ENCODE measurements at places on chromosomes 1 and 21. TPM values are rescaled to one million over a fixed set of nuclear protein-coding genes. Genes with fewer than 3 reads are reported as not detected.
A peak's percentile ranks its signal among the peaks of the same experiment; 100 is the strongest.

DNA sequence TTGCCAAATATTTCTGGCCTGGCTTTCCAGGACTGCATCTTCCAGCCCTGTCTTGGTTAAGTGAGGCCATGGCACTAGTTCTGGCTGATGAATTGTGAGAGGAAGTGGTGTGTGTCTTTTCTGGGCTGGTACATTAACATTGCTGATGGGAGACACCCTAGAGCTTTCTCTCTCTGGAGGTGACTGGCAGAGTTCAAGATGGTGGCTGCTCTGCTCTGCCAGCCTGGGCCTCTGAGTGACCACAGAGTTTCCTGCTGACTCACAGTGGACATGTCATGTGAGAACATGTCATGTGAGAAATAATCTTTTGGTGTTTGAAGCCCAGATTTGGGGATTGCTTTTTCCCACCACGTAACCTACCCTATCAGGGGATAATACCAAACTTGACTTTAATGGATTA, 218.0 kb upstream of the KIAA0040 start:
- no peaks in the 10 kb centered on the region for H3K4me1 ChIP-seq
- H3K27me3 ChIP-seq = peaks cover 2% of the 10 kb centered on the region
- no peak for DNase-seq

DNA sequence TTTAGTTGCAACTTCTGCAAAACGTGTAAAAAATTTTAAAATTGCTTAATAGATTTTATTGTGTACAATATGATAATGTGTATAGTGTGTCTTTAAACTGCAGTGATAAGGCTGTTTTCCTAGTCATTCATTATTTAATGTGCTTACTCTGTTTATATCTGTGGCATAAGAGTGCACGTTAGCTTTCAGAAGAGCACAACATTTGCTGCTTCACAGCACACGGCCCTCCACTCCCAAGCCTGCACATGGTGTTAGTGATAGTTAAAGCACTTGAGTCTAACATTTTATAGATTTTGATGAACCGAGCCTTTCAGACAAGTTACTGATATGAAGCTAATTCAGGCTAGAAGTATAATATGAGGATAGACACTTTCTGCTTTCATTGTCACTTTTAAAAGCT, 120.6 kb downstream of the ADGRL2 start:
- DNase-seq = no peak
- no peak overlapping the region for H3K4me3 ChIP-seq

- H3K4me1 ChIP-seq = peaks cover 7% of the 10 kb centered on the region
- no peak overlapping the region for H3K27ac ChIP-seq
- peaks cover 7% of the 10 kb centered on the region for H3K36me3 ChIP-seq
- H3K27me3 ChIP-seq = no peaks in the 10 kb centered on the region
- no peak overlapping the region for H3K4me3 ChIP-seq
- DNase-seq = no peak
Measured at GRCh38 chr1:180173451-180173850, 18.8 kb downstream of the QSOX1 start.

GRCh38 chr1:204917802-204918201, 47.1 kb downstream of the NFASC start:
- H3K4me1 ChIP-seq = no peaks in the 10 kb centered on the region
- H3K27ac ChIP-seq = no peak overlapping the region
- DNase-seq = no peak
- H3K27me3 ChIP-seq = peaks cover 28% of the 10 kb centered on the region
- no peak overlapping the region for H3K4me3 ChIP-seq

GRCh38 chr1:163410073-163410999, 88.6 kb downstream of the NUF2 start:
- peaks cover 47% of the 10 kb centered on the region for H3K27me3 ChIP-seq
- H3K36me3 ChIP-seq = no peaks in the 10 kb centered on the region
- H3K4me3 ChIP-seq = no peak overlapping the region
- DNase-seq = no peak
- peaks cover 6% of the 10 kb centered on the region for H3K4me1 ChIP-seq

Gene GRIK1
- total RNA-seq = 0.24 TPM

GRCh38 chr1:67833602-67833940, 304 bp upstream of the GNG12 start:
- peak overlapping the region; percentile 87 for H3K4me3 ChIP-seq
- H3K27ac ChIP-seq = peak overlapping the region; percentile 88
- no peak for DNase-seq
- H3K27me3 ChIP-seq = no peaks in the 10 kb centered on the region

Gene KAZN
- total RNA-seq = 30.1 TPM

GRCh38 chr1:19329188-19329587, 17.1 kb downstream of the SLC66A1 start:
- H3K4me1 ChIP-seq = no peaks in the 10 kb centered on the region
- H3K27me3 ChIP-seq = no peaks in the 10 kb centered on the region
- H3K27ac ChIP-seq = no peak overlapping the region
- peaks cover 3% of the 10 kb centered on the region for H3K36me3 ChIP-seq

DNA sequence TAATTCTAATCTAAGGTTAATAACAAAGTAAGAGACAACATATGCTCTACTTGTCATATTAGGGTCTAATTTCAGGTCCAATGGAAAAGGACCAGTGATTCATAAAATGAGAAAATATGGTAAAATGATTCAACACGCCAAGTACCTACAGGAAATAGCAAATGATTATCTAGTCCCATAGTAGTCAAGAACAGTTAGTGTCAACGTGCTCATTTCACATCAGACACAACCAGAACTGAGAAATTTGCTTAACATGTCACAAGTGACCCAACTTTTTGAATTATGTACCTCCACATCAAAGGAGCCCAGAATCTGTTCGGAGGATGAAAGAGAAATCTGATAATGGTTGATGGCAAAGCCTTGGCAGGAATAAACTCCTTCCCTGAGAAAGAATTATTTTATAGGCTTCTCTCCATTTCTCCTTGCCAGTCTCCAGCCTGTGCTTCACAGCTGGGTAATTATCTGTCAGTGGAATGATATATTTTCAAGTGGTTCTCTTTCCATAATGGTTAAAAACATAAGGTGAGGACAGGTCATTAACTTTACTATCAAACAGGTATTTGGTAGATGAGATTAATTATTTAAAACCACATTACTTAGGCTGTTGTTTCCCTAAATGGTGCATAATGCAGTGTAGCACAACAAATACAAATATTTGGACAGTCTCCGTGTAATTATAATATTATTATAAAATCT, 83.2 kb downstream of the APP start:
- no peak overlapping the region for H3K4me3 ChIP-seq
- no peaks in the 10 kb centered on the region for H3K27me3 ChIP-seq

Data from chondrocyte (in vitro differentiated cells).